ENCODE measurements at places on chromosomes 6 and 20. TPM values are rescaled to one million over a fixed set of nuclear protein-coding genes. Genes with fewer than 3 reads are reported as not detected.

TGM3 gene
- polyA plus RNA-seq: not detected

SEL1L2 gene
- not detected for polyA plus RNA-seq

OPRL1 gene
- polyA plus RNA-seq: 1.8 TPM

- no peak for DNase-seq
Measured at GRCh38 chr6:73798592-73798991, 102.6 kb downstream of the CD109 start.

DNA sequence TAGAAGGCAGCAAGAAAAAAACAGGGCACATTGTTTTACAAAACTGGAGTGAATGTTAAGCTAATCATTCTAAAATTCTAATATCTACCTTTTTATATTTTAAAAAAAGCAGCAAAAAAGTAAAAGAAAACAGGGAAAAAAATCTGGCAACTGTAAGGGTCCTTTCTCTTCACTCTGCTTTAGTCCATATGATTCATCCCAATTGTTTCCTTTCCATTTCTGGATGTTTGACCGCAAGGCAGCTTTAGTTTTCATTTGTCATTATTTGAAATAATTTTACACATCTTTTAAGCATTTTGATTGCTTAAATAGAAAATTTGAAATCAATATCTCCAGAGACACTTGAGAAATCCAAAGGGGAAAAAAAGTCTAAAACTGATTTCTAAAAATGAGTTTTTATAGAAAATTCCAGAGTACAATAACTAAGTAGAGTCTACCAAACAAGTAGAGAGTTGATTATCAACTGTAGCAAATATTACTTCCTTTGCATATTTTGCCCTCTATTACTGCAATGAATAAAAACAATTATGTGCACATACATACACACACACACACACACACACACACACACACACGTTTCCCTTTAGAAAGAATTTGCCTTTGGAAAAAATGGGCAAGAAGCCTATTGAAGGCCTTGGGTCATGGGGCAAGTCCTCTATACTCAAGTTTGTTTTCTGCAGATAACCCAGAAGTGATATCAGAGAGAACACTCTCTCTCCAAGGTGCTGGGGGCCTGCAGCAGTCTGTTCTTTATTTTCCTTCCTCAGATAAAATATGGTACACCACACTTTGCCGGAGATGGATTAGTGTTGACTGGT is 259.7 kb downstream of the HACE1 start:
- DNase-seq: no peak

DNA sequence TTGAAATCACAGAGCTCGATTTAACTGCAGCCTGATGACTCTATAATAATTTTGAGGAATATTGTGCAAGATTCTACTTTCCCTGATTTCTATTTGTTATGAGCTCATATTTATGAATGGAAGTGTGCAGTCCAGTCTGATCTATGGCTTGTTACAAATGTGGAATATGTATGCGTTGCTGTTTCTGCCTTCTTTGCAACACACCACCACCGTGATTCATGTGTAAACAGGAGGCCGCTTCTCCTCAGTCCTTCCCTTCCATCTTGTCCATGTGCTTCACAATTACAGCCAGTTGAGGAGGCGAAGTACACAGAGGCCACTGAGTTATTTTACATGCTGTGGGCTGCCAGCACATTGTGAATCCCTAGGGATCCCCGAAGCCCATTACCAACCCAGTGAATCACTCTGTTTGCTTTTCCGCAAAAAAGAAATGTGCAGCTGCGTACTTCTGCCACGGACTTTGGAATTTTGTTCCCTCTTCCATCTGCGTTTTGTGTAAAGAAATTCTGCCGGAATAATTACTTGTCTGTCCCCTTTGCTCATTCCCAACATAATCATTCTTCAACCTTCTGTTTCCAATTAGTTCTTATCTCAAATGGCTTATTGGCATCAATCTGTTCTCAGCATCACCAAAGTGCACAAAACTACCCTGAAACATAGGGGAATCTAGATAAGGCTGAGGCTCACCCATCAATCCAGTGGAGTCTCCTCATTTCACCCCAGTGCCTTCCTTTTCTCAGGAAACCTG is 551.6 kb upstream of the CITED2 start:
- DNase-seq: no peak

DNA sequence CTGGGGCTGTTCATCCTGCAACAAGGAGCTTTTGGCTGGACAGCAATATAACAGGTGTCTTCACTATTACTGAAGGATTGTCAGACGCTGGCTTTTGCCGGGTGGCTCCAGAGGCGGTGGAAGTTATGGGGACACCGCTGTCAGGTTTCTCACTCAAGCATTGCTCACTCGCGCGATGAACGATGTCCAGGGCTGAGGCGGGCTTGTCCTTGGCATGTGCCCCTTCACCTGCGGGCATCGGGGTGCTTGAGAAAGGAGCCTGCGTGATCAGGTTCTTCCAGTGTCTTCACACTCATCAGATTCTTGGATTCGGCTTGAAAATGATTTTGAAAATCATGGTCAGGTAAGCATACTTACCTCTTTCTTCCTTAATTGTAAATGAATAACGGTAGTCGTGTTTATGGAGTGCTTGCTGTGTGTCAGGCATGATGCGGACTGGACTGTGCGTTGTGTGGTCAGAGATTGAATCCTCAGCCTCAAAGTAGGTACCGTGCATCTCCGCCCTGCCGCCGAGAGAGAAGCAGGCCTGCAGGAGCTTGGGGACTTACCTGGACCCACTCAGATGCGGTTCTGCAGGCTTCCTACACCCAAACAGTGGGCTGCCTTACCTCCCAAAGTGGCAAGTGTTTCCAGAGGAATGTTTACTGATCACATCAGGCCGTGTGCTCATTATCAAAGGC is 18.3 kb upstream of the PYGB start:
- DNase-seq: no peak

DNA sequence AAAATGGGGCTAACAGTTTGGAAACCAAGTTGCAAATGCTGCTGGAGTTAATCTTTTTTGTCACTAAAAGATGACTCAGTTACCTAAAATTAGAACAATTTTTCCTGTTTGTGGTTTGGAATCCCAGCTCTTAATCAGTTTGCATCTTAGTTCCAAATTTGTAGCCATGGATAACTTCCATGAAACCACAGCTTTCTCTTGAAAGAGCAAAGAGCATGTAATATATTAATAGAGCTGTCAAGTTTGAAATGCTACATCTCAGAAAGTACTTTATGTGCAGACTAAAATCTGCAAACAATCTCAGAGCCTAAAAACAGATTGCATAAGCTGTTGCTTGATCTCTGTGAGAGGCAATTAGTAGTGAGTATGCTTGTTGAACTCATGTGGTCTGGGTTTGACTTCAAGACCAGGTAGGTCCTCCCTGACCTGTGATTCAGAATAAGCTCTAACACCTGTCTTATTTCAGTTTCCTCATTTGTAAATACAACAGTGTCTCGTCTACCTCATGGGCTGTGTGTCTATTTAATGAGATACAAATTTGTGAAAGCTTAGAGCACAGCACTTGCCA is 23.5 kb downstream of the DHX35 start:
- no peak for DNase-seq

Measured in naive B cell (primary cell).